ENCODE measurements at places on chromosomes 16 and 17.
A peak's percentile ranks its signal among the peaks of the same experiment; 100 is the strongest.

GRCh38 chr17:10276436-10276835 lies 78.0 kb upstream of the GAS7 start:
- DNase-seq: no peak

- peak; percentile 73 for DNase-seq
Observed at GRCh38 chr17:69857412-69857835, 217.6 kb upstream of the KCNJ16 start.

GRCh38 chr16:285146-286055 lies 2.4 kb downstream of the PDIA2 start:
- no peak for DNase-seq

GRCh38 chr17:2721603-2722002 lies 10.0 kb upstream of the CLUH start:
- no peak for DNase-seq

DNA sequence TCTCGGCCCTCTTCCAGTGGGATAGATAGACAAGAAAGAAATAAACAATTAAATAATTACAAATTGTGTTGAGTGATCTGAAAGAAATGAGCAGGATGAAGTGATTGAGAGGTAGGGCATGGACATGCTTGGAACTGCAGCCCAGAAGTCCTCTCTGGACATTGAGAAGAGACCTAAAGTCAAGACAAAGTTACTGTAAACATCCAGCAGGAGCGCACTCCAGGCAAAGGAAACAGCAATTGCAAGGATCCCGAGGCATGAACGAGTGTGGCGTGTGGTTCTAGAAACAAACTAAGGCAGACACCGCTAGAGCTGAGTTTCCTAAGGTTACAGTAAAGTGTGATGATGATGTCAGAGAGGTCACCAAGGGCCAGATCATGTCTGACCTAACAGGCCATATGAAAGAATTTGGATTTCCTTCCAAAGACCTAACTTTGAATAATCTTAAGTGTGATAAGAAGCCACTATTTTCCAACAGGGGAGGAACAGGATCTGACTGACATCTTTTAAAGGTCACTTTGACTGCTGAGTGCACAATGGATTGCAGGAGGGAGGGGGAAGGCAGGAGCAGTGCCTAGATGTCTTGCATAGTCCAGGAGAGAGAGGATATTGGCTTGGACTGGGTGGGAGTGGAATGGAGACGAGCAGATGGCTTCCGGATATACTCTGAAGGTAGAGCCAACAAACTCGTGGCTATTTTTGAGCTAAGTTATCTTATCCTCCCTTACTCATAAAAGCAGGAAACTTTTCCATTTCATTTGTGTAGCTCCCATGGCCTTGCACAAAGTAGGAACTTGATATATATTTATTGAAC lies 19.0 kb downstream of the ABCC12 start:
- peak; percentile 26 for DNase-seq

DNA sequence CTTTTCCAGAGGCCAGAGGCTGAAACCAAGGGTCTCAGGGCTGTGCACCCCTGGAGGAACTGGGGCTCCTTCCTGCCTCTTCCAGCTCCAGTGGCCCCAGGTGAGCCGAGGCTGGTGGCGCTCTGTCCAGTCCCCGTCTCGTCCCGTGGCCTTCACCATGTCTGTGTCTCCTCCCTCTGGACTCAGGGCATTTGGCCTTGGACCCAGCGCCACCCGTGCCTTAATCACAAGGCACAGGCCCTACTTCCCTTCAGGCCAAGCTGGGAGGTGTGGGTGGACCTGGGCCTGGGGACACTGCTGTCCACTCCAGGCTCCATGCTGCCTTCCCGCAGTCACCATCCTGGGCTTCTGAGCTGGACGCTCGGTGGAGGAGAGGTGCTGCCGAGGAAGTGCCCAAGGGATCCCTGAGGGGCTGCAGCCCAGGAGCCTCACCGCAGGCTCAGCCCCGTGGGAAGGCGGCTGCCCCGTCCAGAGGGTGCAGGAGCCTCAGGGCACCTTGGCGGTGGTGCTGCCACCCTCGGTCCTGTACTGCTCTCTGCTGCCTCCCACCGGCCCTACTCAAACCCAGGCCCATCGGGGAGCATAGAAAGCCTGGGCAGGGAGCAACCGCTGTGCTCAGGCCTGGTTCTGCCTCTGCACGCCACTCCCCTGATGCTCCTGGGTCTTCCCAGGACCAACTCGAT lies 9.6 kb upstream of the APRT start:
- DNase-seq: no peak

- no peak for DNase-seq
Observed at GRCh38 chr16:85372627-85373372, 240.3 kb upstream of the GSE1 start.

DNA sequence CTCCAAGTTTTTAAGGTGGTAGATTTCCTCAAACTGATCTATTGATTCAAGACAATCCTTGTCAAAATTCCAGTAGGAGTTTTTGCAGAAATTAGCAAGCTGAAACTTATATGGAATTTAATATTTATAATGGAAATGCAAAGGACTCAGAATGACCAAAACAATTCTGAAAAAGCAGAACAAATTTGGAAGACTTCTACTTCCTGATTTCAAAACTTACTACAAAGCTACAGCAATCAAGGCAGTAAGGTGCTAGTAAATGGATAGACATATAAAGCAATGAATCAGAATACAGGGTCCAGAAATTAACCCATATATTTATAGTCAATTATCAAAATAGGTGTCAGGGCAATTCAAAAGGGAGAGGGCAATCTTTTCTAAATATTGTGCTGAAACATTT lies 11.8 kb upstream of the IL21R start:
- no peak for DNase-seq

- no peak for DNase-seq
Observed at GRCh38 chr16:28985211-28986041, 574 bp downstream of the LAT start.

GRCh38 chr16:85624646-85625045 lies 11.5 kb downstream of the GSE1 start:
- no peak for DNase-seq

DNA sequence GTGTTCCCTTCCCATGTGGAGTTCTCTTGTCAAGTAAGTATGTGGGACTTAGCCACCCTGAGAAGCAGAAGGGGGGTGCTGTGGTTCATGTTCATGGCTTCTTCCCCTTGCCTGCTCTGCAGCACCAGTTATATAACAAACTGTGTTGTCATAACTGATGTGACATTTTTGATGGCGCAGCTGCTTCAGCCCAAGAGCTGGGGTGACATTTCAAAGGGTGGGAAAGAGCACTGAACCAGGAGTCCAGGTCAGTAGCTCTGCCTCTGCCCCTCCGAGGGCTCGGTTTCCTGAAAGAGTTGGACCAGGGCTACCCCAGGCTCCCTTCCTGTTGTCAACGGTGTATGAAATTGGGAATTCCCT lies 7.4 kb downstream of the GNAO1 start:
- no peak for DNase-seq

- DNase-seq: no peak
Observed at GRCh38 chr16:57357330-57358085, 1.1 kb upstream of the CCL22 start.

- no peak for DNase-seq
Observed at GRCh38 chr16:68309799-68310198, 947 bp downstream of the SLC7A6OS start.

DNA sequence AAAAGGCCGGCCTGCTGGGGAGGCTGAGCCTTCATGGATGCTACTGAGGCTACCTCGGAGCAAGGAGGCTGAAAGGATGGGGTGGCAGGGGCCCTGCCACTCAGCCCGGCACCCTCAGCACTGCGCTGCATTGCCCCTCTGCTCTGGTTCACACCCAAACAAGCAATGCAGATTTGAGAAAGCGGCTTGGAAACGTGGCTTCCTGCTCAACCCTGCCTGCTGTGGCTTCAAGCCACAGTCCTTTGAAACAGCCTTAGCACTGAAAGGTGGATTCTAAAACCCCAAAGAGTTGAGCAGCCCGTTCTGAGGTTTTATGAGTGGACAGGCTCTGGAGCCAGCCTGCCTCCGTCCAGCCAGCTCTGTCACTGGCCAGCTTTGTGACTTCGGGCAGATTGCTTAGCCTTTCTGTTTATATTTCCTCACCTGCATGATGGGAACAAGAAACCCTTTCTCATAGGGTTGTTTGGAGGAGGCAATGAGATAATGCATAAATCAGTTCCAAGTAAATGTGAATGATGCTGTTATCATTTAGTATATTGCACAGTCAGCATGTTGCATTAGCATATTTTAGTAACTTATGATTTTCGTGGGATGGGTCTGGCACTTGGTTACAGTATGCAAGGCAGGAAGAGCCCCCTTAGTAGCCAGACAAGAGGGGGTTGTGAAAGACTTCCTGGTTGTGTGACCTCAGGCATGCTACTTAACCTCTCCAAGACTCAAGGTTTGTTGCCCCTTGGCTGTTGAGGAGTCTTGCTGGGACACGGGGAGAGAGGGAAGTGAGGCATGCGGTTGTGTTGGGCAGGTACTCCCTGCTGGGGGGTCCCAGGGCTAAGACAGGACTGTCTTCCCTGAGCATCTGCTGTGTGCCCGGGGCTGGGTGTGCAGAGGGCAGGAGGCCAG lies 23.6 kb downstream of the CRISPLD2 start:
- no peak for DNase-seq

GRCh38 chr17:39170558-39170957 lies 4.6 kb upstream of the ARL5C start:
- DNase-seq: no peak

- DNase-seq: peak; percentile 35
Observed at GRCh38 chr17:11182430-11182829, 58.6 kb upstream of the SHISA6 start.

GRCh38 chr17:48795444-48796162 lies 21.4 kb downstream of the TTLL6 start:
- DNase-seq: no peak

GRCh38 chr16:66534376-66534799 lies 15.5 kb downstream of the TK2 start:
- DNase-seq: no peak

GRCh38 chr17:52030052-52030451 lies 128.5 kb downstream of the CA10 start:
- DNase-seq: no peak

DNA sequence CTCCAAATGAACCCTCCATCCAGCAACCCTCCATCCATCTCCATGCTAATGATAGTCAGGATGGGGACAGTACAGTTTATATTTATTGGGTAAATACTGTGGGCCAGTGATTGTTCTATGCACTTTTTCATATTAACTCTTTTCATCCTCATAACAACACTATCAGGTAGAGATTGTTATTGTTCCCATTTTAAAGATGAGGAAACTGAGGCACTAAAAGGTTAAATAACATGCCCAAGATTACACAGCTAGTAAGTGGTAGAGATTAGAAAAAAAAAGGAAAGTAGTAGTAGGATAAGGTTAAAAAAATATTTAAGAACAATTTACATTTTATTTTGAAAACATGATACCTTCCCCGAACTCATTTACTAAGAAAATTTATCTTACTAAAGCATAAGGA lies 21.9 kb upstream of the SUPT4H1 start:
- DNase-seq: no peak

DNA sequence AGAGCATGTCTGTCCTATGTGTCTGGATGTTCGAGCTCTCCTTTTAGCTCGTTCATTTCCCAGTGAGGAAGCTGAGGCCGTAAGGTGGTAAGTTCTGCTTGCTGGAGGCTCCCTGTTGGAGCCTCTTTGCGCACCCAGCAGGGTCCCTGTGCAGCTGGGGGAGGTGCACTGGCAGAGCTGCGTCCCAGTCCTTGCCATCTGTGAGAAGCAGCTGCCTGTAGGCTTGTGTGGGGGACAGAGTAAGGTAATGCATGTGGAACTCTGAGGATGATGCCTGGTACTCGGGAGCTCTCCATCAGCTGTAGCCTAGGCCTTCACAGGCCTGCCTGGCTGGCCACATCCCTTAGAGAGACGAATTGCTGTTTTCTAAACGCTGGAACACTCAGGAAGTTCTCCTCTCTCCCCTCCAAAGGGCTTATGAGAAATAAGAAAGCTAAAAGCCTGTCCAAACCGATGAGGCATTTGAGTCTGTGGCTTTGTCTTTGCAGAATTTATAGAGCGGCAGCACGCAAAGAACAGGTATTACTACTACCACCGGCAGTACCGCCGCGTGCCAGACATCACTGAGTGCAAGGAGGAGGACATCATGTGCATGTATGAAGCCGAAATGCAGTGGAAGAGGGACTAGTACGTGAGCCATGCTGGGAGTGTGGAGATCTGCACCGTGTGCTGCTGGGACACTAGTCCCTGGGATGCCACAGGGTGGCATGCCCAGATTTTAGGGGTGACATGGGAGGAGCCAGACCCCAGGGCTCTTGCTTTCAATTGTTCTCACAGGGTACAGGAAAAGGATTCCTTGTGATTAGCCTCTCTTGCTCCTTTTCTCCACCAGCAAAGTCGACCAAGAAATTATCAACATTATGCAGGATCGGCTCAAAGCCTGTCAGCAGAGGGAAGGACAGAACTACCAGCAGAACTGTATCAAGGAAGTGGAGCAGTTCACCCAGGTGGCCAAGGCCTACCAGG lies 1.6 kb downstream of the NDUFB10 start:
- DNase-seq: peak; percentile 95

DNA sequence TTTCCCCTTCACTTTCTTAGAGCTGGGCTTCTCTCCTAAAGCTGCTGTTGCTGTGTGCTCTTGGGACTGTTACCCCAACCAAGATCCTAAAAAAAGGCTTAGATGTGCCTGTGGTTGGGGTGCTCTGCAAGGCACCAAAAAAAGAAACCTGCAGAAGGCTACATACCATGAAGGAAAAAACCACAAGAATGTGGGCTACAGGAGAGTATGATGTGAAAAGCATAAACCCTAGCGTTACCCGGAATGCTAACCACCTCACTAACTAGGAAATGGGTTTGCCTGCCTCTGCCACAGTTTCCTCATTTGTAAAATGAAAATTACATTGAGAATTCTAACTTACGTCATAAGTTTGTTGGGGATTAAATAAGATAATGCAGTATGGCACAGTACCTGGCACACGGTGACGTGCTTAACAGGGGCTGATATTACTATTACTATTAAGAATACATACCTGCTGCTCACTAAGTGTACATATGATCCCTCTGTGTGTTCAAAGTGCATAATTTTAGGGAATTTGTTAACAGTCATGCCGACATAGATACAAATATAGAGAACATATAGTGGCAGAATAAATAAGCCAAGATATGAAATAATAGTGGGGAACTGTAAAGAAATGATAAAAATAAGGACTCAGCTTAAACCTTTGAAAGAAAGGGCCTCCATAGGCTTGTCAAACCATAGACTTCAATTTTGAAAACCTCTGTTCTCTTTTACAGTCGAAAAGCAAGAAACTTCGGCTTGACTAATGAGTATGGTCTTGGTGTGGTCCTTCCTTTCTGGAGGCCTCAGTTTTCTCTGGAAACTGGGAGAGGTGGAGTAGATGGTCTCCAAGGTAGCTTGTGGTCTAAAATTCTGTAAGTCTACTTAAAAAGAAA lies 177.8 kb upstream of the TBX2 start:
- no peak for DNase-seq

DNA sequence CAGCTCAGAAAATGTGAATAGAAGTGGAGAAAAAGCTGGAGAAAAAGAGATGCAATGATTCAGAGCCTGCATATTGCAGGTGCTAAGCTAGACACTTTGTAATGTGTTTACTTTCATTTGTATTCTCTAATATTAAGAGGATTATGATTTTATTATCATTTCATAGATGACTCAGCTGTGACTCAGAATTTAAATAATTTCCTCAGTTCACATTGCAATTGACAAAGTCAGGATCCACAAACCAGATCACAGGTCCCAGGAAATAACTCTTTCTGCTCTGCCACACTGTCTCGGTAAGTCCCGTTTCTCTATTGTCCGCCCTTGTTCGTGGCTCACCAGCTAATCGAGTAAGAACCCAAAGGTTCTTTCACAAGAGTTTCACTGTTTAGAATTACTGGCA lies 235.4 kb upstream of the MON1B start:
- no peak for DNase-seq

- no peak for DNase-seq
Observed at GRCh38 chr16:51287121-51287755, 136.2 kb upstream of the SALL1 start.

Measured in DMS 273 treated with DMSO at 0.1 percent for 48 hours (cell line).